ENCODE measurements at places on chromosomes 1 and 21.

- no peak for DNase-seq
Observed at GRCh38 chr1:65791396-65791795, 1.3 kb upstream of the PDE4B start.

DNA sequence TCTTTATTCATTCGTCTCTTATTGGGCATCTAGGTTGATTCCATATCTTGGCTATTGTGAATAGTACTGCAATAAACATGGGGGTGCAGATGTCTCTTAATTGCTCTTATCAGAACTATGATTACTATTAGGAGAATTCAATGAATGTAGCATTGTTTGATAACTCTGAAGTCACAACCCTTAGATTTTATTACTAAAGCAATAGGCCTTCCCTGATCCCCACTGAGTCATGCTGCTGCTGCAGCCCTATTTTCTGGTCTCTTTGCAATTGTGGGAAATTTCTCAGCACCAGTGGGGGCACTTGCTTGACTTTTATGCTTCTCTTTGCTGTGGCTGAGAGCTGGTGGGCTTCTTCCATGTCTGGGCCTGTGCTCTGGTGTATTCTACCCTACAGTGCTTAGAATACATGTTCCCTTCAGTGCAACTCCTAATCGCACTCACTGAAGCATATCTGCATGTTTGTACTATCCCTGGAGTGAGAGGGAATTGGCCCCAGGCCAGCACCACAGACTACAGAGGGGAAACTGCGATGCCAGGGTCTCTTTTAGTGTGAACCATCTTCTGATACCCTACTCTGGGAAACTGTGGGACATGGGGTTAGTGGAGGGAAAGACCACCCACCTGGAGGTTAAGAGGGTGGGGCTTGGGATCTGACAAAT lies 52.2 kb upstream of the ROR1 start:
- no peak for DNase-seq

GRCh38 chr21:38438462-38438893 lies 59.8 kb downstream of the ERG start:
- no peak for DNase-seq

DNA sequence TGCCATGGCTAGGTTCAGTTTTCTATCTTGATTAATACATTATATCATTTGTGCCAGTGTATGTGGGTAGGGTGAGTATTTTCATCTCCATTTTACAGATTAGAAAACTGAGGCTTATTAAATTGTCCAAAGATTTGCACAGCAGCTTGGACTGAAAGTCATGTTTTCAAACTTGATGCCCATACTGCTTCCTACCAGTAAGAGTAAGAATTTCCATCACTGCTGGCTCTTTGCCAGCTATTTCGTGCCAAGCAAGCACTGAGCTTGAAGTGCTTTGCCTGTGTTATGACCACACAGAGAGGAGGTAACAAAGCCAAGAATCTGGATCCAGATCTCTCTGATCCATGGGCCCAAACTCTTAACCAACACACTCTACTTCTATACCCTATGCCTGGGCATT lies 295.0 kb downstream of the VAV3 start:
- DNase-seq = no peak

DNA sequence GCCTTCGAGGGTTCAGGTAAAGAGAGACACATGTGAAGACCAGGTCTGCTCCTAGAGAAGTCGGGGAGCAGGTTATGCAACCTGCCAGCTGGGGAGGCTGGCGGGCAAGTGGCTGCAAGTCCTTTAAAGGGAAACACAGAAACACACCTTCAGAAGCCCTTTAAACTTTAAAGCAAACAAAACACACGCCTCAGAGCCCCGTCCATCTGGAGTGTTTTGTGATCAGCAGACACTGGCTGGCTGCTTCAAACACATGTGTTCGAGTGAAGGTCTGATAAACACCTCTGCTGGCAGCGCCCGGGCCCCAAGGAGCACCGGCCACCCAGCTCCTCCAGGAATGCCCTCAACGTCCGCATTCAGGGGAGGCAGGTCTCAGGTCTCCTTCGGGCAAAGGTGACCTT lies 15.2 kb downstream of the RIPK4 start:
- no peak for DNase-seq

DNA sequence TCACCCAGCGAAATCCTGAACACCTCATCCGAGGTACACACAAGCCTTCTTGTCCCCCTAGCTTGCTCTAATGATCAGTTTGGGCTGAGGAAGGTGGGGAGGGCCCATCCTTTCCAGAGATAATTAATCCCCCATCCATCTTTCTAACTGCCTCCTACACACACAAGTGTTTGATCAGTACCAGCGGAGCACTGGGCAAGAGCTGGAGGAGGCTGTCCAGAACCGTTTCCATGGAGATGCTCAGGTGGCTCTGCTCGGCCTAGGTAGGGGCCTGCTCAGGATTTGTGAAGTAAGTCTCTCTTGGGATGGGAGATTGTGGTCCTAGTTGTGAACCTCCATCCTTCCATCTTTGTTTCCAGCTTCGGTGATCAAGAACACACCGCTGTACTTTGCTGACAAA lies 5.8 kb downstream of the ANXA9 start:
- no peak for DNase-seq
